ENCODE measurements at places on chromosomes 3 and 15. TPM values are rescaled to one million over a fixed set of nuclear protein-coding genes. Genes with fewer than 3 reads are reported as not detected.

DNA sequence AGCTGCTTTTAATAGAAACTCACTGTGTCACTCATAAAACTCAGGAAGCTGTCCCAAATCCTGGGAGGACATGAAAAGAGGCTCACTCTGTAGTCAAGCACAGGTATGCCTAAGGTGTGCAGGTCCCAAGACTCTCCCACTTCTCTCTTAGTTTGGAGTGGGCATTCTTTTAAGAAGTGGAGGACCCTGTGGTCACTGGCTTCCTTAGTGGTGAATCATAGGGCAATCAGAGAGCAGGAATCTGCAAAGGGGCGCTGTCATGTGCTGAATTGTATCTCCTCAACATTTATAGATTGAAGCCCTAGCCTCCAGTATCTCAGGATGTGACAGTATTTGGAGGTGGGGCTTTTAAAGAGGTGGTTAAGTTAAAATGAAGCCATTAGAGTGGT lies 47.2 kb upstream of the ZBTB38 start:
- peaks cover 11% of the 10 kb centered on the region for H3K4me1 ChIP-seq
- no peaks in the 10 kb centered on the region for H3K36me3 ChIP-seq
- no peaks in the 10 kb centered on the region for H3K27me3 ChIP-seq

DNA sequence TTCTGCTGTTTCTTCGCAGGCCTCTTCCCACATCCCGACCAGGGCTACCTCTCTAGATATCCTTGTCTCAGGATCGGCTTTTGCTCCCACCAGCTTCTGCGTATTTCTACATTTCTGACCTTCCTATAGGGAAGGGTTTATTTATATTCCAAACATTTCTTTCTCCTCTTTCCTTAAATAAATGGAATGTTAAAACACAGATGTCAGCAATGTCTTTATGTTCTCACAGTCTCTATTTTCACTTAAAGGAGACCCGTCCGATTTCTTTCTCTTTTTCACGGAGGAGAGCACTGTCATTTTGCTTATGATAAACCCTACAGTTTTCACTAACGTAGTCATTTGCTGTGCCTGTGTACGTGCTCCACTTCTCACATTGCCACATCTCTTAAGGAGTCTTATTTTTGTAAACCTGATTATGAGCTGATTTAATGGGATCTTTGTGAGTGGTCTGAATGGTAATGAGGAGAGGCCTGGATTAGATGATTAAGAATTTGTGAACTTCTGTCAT lies 630 bp downstream of the KIF15 start:
- H3K36me3 ChIP-seq = no peaks in the 10 kb centered on the region
- H3K4me3 ChIP-seq = peak overlapping the region; percentile 87
- no peak overlapping the region for H3K27ac ChIP-seq
- H3K4me1 ChIP-seq = peaks cover 4% of the 10 kb centered on the region

DNA sequence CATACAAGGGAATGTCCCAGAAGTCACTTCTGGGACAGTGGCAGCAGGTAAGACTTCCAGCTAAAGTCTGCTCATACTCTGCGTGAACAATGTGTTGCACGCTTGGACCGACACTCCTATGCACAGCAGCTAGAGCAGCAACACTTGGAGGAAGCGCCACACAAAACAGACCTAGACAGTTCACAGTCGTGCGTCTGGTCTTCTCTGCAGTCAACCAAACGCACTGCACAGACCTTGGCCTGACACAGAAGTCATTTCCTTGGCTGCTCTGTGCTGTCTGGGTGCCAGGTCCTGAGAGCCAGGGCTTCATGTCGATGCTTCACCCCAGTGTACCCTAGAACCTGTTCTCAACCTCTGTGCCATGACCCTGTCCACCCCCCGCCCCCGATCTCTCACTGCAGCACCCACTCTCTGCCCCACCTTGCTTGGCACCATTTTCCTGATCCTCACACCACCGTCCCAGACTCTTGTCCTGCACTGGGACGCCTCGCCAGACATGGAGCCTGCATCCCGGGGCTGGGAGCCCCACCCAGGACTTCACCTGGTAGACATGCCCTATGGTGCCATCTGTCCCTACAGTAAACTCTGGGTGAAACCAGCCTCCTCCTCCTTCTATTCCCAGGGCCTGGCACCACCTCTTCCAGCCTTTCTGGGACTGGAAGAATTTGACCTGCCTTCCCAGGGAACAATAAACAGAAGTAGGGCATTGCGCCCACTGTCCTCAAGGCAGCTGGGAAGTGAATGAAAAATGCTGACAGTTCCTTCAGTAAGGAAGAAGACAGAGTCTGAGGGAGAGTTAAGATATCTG lies 3.1 kb downstream of the ATP10A start:
- no peaks in the 10 kb centered on the region for H3K36me3 ChIP-seq
- DNase-seq = no peak
- no peak overlapping the region for H3K4me3 ChIP-seq
- no peak overlapping the region for H3K27ac ChIP-seq
- peaks cover 2% of the 10 kb centered on the region for H3K27me3 ChIP-seq

GRCh38 chr3:184241141-184241446 lies 7.7 kb downstream of the ALG3 start:
- H3K4me1 ChIP-seq = no peaks in the 10 kb centered on the region
- H3K36me3 ChIP-seq = no peaks in the 10 kb centered on the region
- no peak overlapping the region for H3K27ac ChIP-seq
- DNase-seq = no peak

Gene CHMP2B
- total RNA-seq = 37.8 TPM

DNA sequence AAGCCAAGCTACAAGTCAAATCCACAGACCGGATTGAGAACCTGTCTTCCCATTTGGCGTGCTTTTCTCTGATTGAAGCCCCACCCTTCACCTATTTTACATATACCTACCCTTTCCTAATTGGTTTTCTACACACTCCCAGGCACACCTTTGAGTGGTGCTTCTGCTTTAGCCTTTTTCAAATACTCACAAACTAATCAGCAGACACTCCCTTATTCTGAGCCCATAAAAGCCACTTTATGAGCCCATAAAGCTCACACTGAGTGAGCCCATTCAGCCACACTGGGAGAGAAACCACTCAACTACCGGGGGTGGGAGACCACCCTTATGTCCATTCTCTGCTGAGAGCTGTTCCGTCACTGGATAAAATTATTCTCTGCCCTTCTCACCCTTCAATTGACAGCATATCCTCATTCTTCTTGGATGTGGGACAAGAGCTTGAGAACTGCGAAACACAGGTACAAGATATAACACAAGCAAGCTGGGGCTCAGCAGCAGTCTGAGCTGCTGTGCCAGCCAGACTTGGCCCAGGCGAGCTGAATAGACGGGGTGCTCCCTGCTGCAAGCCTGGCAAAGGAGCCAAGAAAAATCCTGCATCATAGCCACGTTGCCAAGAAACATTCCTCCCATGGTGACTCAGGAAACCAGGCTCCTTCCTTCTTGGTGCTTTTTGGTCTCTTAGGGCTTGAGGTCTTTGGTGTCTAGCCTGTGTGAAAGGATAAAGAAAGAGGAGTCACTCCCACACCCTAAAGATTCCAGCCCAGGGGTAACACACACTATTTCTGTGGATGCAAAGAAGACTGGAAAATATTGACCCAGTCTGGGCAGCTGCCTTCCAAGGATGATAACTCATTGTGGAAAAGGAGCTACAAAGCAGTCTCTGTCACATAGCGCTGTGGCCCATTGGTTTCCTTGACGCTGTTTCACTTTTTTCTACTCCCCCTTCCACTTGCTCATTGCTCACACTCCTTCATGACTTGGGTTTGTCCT lies 609.7 kb downstream of the MCTP2 start:
- H3K27me3 ChIP-seq = no peaks in the 10 kb centered on the region
- no peak overlapping the region for H3K4me3 ChIP-seq
- H3K27ac ChIP-seq = no peak overlapping the region
- H3K4me1 ChIP-seq = no peaks in the 10 kb centered on the region

Gene UBE3A
- total RNA-seq = 103 TPM

DNA sequence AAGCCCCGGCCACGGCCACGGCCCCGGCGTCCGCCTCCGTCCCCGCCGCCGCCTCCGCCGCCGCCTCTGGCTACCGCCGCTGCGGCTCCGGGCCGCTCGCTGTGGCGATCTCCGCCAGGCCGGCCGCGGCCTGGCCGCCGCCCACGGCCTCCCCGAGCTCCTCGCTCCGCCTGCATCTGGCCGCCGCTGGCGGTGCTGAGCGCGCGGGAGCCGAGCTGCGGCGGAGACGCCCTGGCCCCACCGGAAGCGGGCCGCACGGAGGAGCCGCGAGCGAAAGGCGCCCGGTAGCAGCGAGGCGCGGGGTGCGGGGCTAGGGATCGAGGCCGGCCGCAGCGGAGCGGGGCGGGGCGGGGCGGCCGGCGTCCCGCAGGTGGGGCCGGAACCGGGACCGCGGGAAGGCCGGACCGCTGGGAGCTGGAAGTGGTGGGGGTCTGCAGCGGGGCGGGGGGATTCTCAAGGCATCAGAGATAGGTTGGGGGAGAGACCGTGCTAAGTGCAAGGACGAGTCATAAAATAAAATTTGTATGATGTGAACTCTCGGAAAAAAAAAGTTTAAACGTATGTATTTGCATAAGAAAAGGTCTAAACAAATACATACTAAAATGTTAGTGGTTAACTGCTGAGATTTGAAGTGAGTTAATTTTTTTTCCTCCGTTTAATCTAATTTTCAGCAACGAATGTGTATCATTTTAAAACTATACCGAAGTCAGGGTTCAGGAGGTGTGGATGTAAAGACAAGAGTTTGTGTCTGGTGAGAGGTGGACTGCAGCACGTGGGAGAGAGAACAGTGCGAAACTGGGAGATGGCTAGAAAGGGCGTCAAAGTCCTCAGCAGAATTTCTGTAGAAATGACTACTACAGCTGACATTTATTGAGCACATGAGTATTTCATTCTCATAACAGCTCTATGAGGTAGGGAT lies at the start of gene AVEN:
Gene AVEN (minus strand): TSS at position 334 of the 919 bp plus-strand sequence. CDS start 158 bp downstream, at position 176.
- DNase-seq = peak; percentile 84
- no peaks in the 10 kb centered on the region for H3K36me3 ChIP-seq
- peak within 1 kb of the TSS; percentile 81 for H3K4me3 ChIP-seq
- H3K4me1 ChIP-seq = peaks cover 3% of the 10 kb centered on the region
- H3K27me3 ChIP-seq = no peaks in the 10 kb centered on the region
- H3K27ac ChIP-seq = peak within 1 kb of the TSS; percentile 81

GRCh38 chr3:193630005-193630404 lies 37.0 kb downstream of the OPA1 start:
- no peaks in the 10 kb centered on the region for H3K27me3 ChIP-seq
- no peak for DNase-seq
- no peak overlapping the region for H3K4me3 ChIP-seq

DNA sequence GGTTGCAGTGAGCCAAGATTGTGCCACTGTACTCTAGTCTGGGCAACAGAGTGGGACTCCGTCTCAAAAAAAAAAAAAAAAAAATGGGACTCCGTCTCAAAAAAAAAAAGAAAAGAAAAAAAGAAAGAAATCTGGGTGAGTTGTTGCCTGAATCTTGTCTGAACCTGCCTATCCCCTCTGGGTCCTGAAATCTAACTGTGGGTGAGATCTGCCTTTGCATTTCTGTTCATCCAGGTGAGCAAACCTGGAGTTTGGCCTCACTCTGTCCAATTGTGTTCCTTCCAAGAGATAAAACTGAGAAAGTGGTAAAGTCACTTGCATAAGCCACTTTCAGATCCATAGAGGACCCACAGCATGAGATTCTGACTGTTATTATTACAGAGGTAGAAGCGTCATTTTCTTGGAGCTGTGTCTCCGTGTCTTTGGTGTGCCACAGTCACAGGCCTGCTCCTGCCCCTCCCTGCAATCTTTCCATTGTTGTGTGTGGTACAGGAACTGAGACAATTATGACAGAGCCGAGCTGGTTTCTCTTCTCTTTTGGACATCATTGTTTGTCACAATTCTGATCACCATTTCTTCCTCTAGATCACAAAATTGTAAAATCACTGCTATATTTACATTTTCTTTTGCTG lies 235.9 kb downstream of the LPP start:
- no peaks in the 10 kb centered on the region for H3K36me3 ChIP-seq
- H3K4me3 ChIP-seq = no peak overlapping the region
- no peaks in the 10 kb centered on the region for H3K4me1 ChIP-seq
- no peaks in the 10 kb centered on the region for H3K27me3 ChIP-seq
- H3K27ac ChIP-seq = no peak overlapping the region

- H3K27ac ChIP-seq = no peak overlapping the region
- H3K36me3 ChIP-seq = no peaks in the 10 kb centered on the region
- no peaks in the 10 kb centered on the region for H3K4me1 ChIP-seq
- H3K4me3 ChIP-seq = no peak overlapping the region
Observed at GRCh38 chr3:93969443-93969842, 4.3 kb downstream of the PROS1 start.

Gene KLHL25
- total RNA-seq = 8.4 TPM

Gene GHSR
- not detected for total RNA-seq

DNA sequence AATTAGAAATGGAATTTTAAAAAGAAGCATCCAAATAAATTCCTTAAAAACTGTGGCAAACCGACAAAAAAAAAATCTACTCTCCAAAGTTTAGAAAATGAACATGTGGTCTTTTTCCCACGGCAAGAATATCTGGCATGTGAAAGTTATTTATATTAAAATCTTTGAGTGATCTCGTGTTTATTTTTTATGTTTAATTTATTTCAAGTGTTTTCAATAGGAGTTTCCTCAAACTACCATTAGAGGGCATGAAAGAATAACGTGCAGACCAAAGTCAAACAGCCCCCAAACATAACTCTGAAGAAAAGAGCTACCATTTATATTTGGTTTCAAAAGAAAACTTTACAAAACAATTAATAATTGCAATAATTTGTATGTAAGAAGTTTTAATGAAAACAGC lies 286.4 kb downstream of the ZIC4 start:
- H3K4me1 ChIP-seq = no peaks in the 10 kb centered on the region
- no peak overlapping the region for H3K4me3 ChIP-seq
- DNase-seq = peak; percentile 22
- no peak overlapping the region for H3K27ac ChIP-seq

GRCh38 chr15:100516643-100517512 lies 11.9 kb downstream of the CERS3 start:
- no peaks in the 10 kb centered on the region for H3K4me1 ChIP-seq
- H3K4me3 ChIP-seq = no peak overlapping the region
- H3K36me3 ChIP-seq = no peaks in the 10 kb centered on the region
- no peak for DNase-seq
- H3K27ac ChIP-seq = no peak overlapping the region
- H3K27me3 ChIP-seq = no peaks in the 10 kb centered on the region

- DNase-seq = no peak
- no peak overlapping the region for H3K4me3 ChIP-seq
- H3K27ac ChIP-seq = no peak overlapping the region
- no peaks in the 10 kb centered on the region for H3K27me3 ChIP-seq
- H3K36me3 ChIP-seq = no peaks in the 10 kb centered on the region
Observed at GRCh38 chr3:143619231-143619630, 229.0 kb downstream of the SLC9A9 start.

Measured in kidney (tissue), 22 donors.